ENCODE measurements at places on chromosomes 11 and 22.
A peak's percentile ranks its signal among the peaks of the same experiment; 100 is the strongest.

DNA sequence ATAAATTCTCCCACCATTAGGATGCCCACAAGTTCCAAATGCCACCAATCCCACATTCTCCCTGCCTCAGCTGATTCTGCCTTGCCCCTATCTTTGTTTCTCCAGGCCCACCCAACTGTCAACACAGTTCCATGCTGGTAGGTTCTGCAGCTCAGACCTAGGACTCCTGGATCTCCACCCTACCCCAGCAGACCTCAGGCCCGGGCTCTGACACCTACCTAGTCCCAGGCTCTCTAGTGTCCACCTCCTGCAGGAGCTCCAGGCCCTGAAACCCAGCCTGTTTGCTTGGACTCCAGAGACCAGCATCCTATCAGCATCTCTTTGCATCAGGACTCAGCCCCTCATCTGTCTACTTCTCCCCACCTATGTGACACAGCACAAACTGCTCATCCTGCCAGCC, 86.5 kb downstream of the PDE2A start:
- no peak for DNase-seq

DNA sequence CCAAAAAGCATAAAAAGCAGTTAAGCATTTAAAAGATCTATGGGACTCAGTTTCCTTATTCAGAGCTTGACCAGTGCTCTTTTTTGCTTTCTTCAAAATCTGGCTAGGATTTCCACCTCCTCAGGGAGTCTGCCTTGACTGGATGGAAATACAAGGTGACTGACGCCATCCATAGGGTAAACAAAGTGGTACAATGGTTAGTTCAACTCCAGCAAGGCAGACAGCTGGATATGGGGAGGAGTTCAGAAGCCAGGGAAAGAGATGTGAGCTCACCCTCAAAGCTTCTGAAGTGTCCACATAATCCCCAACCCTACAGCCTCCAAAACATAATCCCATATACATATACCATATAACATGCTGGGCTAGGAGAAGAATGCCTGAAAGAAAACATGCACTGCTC, 52.0 kb downstream of the KIRREL3 start:
- DNase-seq = no peak

- no peak for DNase-seq
Observed at GRCh38 chr22:48719978-48720661, 1107.6 kb downstream of the BRD1 start.

- DNase-seq = peak; percentile 64
Observed at GRCh38 chr11:83641511-83641910, 355.3 kb upstream of the CCDC90B start.

DNA sequence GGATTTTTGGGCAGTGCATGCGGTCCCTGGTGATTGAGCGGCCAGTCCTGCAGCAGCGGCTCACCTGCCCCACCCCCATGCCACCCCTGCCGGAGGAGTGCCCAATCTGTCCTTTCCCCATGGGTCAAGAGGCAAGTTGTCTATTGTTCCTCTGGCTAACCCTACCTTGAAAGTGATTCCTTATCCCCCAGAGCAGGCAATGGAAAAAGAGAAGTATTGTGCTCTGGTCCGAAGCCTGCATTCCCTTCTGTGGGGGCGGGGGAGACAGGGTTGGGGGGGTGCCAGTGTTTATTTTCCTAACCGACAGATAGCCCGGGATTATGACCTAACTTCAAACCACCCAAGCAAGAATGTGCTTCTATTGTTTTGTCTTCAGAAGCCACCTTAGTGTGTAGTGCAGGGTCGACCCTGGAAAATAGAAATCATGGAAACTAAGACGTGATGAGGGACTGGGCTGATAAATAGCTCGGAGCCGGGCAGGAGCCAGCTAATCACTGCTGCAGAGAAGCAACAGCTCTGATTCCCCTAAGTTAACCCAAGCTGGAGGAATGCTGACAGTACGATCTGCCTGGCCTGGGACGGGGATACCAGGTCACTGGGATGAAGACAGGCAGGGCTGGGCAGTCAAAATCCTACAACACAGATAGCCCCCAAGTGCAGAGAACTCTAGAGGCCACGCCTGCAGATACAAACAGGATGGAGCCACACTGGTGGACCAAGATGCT, 38.7 kb upstream of the ATXN10 start:
- DNase-seq = no peak

GRCh38 chr11:38191101-38191500, 1593.1 kb upstream of the RAG2 start:
- no peak for DNase-seq

GRCh38 chr11:20876738-20877137, 207.4 kb downstream of the NELL1 start:
- no peak for DNase-seq

- DNase-seq = no peak
Observed at GRCh38 chr11:32069361-32070058, 21.4 kb upstream of the RCN1 start.

- no peak for DNase-seq
Observed at GRCh38 chr11:104134745-104135144, 29.2 kb downstream of the PDGFD start.

GRCh38 chr22:35981900-35982299, 46.7 kb downstream of the RBFOX2 start:
- no peak for DNase-seq

All from AG09309 (cell line).